ENCODE measurements at places on chromosomes 16 and 17.

- DNase-seq = peak; percentile 52
These were observed 632 bp upstream of the RTN4RL1 start for GRCh38 chr17:2025622-2026309.

- DNase-seq = no peak
These were observed 12.4 kb downstream of the AMZ2 start for GRCh38 chr17:68260051-68260762.

- no peak for DNase-seq
These were observed 6.8 kb downstream of the ERAL1 start for GRCh38 chr17:28861393-28862203.

GRCh38 chr17:45427181-45427835, 5.4 kb downstream of the ARHGAP27 start:
- DNase-seq = no peak

DNA sequence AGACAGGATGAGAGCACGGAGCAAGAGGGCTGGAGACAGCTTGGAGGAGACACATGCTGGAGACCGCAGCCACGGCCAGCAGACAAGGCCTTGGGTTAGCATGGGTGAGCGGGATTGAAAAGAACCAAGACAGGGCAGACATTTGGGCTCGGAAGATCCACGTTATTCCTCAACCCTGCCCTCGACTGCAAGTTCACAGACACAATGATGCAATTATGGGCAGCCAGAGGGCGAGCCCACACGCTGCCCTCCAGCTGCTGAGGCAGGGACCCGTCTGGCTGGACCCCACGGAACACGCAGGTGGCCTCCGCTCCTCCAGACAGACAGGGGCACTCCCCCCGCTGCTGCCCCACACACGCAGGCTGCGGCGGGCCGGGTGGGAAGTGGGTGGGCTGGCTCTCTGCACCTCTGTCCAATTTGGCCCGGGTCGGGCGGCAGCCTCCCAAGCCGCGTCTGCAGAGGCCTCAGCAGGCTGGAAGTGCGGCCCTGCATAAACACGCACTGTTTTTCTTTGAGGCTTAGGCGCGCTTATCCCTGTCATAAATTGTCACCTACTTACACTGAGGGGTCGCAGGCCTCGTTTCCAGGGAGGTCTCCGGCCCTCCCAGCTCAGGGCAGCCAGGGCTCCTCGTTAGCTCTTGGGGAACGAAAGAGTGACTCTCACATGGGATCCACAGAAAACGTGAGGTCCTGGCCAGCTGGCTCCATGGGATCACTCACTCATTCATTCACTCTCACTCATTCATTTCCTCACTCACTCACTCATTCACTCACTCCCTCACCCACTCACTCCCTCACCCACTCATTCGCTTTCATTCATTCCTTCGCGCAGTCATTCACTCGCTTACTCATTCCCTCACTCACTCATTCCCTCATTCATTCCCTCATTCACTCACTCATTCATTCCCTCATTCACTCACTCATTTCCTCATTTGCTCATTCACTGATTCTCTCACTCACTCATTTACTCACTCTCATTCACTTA, 303.9 kb downstream of the C16orf95 start:
- DNase-seq = no peak

DNA sequence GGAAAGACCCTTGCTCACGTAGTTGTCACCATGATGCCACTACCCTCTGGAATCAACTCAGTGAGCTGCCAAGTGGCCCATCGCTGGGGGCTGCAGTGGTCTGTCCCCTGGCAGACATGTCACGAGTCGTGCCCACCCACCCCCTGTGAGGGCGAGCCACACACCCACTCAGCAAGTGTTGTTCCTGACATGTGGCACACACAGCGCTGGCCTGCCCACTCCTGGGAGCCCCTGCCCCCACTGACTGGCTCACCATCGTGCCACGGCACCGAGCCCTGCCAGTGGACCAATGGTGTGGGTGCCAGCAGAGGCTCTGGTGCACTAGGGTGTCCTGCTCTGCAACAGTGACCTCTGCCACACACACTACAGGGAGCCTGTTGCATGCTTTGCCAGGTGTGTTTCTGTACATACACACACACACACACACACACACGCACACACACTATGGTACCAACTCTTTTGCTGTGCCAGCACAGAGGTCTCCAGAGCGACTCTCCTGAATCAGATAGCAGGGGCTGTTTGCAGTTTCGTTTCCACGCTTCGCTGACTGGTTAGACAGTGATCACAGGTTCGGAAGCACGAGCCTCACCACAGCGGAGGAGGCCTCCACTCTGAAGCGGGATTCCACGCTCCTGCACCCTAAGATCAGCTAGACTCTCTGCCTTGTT, 7.7 kb downstream of the RTN4RL1 start:
- DNase-seq = no peak

GRCh38 chr17:60079401-60080243, 901 bp upstream of the HEATR6 start:
- no peak for DNase-seq

DNA sequence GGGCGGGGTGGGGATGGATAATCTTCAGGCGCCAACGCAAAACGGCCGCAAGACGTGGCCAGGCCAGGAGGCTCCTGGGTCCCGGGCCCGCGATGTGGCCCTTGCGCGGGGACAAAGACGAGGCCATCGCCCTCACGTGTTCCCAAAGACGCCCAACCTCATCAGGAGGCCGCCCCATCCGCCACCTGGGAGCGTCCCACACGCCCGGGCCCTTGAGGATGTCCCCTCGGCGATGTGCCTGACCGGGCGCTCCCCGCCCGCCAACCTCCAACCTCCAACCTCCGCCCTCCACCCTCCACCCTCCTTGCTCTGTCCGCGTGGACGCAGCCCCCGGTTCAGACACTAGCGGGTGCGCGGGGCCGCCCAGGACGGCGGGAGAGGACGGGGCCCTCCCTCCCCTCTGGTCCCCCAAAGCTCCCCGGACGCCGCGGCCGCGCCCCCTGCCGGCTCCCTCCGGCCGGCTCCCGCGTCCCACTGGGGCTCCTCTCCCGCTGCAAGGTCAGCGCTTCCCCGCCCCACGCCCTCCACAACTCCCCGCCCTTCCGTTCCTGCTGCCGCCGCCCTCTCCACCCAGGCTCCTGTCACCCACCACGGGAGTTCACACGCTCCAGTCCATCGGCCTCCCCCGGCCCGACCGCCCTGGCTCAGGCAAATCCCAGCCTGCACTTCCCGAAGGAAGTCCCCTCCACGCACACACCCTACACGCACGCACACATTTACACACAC, 250.8 kb upstream of the RPL38 start:
- peak; percentile 57 for DNase-seq

DNA sequence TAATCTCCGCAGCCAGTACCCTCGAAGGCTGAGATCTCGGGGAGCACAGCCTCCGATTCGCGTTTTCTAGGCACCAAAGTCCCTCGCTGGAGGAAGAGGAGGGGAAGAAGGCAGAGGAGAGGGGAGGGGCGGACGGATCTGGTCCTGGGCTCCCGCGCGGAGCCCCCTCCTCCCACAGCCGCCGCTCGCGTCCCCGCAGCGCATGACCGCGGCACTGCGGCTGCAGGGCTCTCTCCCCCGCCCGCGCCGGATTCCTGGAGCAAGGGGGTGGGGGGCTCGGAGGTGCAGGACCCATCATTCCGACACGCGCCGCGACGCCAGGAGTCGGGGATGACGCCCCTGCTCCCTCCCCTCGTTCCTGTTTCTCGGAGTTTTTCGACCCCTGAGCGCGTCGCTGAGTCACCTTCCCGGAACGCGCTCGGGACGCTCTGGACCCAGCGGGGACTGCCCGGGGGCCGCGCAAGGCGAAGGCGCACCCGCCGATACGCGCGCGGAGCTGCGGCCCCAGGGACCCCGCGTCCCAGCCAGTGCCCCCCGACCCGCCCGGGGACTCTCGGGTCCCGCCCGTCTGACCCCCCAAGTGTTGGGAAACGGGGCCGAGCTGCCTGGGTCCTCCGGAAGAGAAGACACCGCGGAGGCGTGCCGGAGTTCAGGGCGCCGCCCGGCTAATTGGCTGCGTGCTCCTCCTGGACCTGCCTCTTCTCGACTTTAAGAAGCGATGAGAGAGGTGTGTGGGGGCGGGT, 1.4 kb upstream of the SPHK1 start:
- peak; percentile 77 for DNase-seq

DNA sequence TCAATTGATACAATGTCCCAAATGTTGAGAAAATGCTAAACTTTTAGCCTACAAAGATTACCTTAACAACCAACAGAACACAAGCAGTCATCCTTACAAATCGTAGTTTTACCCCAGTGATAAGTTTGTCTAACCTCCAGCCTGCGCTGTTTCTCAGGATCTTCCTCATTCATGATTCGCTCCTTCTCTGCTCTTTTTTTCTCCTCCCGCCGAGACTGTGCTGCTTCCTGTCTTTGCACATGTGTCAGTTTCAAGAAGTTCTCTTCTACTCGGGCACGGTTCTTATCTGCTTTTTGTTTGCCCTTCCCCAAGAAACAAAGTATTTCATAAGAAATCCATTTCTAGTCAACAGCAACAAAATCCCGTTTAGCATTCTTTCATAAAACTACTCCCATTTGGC, 10.2 kb upstream of the STRADA start:
- DNase-seq = peak; percentile 10

- peak; percentile 82 for DNase-seq
These were observed 2.3 kb upstream of the ACTG1 start for GRCh38 chr17:81514739-81515529.

DNA sequence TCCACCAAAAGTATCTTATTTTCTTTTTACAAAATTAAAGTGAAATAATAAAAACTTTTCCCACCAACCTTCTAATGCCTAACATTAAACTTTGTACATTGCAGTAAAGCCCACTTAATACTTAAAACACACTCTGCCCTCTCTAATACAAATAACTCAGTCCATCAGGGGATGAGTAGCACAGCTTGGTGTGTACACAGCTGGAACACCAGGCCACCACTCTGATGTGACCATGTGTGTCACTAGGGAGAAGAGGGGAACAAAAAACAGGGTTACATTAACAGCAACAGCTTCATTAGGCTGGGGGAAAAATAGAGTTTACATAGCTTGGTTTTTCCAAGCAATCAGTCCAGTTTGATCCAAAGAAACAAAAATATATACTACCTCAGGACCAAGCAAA, 295.0 kb downstream of the CEP112 start:
- DNase-seq = no peak

GRCh38 chr16:56275801-56276200, 84.5 kb downstream of the GNAO1 start:
- no peak for DNase-seq

Measured in stimulated activated CD4-positive, alpha-beta T cell treated with anti-CD3 and anti-CD28 coated beads, Interleukin-2, amount 100 ng/mL, for 24 hours (primary cell).